ENCODE measurements at places on chromosomes 11 and 22.

DNA sequence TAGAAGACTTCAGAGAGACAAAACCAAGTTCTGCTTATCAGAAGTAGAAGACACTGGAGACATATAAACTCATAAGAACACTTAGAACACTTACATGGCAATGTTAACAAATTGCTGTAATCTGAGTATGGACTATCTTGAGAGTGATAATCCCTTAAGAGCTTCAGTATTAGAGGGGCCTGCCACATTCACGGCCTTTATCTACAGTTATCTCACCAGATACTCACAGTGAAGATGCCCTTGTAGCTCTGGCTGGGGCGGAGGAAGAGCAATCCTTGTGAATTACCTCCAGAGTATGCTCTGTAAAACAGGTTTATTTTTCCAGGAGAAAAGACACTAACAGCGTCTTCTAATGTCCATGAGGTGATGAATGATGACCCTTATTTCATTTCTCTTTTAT is 762.8 kb downstream of the FAM181B start:
- DNase-seq, result no peak

GRCh38 chr11:11579012-11579988 is 42.5 kb downstream of the GALNT18 start:
- DNase-seq, result no peak

DNA sequence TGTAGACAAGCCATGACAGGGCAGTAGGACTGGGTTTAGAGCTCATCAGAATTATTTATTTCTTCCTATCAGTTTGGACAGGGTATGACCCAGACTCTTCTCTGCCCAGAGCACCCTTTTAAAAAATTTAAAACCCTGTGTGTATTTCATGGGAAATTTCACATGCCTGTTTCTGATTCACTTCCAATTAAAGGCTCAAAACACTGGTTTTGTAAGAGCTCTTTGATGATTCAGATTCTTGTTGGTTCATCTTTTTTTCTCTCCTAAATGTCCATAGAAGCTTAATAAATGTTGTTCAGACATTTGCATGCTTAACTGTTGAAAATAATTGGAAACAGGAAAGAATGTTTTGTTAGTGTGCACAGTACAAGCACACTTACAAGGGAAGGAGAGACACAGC is 13.8 kb downstream of the FLI1 start:
- DNase-seq, result no peak

DNA sequence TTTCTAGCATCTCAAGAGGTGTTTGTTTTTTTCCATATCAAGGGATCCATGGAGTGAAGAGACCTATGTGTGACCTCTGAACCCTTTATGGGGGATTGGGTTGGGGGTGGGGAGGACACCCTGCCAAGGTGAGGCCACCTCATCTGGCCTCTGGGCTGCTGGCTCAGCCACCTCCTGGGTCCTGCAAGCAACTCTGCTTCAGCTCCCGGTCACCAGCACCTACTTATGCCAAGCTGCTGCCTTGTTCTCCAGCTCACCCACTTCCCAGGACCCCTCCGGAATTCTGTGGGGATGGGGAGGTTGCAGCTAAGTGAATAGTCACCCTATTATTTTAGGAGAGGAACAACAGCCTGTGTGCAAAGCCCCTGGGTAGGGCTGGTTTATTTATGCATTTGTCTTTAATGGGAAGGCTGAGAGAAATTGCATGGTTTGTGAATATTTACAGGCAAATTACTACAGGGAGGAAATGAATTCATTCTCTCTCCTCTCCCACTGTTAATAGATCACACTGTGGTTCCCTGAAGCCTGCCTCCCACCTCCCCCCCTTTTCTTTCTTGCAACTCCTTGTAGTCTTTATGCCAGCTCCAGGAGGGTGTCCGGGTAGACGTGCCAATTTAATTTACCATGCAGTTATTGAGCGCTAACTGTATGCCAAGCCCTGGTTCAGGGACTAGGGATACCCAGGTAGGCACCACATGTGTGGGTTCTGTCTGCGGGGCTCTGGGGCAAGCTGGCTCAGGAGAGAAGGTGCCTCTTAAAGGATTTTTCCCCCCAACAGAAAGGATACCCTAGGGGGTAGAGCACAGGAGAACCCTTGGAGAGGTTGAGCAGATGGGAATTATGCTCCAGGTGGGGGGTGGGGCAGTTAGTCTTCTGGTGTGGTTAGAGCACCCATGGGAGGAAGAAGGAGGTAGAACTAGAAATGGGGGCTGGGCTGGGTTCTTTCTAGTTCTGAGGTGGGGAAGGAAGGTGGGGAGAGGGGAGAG is 50.7 kb downstream of the TSPAN18 start:
- no peak for DNase-seq

DNA sequence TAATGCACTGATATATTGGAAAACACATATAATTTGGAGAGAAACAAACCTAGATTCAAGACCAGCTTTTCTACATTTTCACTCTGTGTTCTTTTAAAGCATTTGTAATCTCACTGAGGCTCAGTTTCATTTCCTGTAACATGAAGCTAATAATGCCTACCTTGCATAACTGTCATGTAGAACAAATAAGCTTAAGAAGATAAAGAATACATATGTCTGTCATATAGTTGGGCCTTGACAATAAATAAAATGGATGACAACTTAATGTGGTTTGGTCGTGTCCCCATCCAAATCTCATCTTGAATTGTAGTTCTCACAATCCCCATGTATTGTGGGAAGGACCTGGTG is 35.2 kb upstream of the FIBIN start:
- no peak for DNase-seq

- no peak for DNase-seq
Measured at GRCh38 chr22:26143806-26144325, 25.4 kb upstream of the SEZ6L start.

DNA sequence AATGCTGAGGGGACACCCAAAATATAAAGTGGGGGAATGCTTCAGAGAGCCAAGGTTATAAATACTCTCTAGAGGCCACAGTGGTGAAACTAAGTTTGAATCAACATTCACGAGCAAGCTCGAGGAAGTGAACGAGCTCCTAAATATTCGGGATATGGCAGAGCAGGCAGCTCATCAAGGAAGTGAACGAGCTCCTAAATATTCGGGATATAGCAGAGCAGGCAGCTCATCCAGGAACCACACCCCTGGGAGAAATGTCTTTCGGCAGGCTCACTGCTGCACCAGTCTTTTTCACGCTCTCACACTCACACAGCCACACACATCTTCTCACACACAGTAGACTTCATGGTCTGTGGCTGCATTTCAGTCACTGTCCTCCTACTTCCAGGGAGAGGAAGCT is 787.5 kb downstream of the OPCML start:
- no peak for DNase-seq

GRCh38 chr11:90849312-90849711 is 626.5 kb upstream of the CHORDC1 start:
- no peak for DNase-seq

DNA sequence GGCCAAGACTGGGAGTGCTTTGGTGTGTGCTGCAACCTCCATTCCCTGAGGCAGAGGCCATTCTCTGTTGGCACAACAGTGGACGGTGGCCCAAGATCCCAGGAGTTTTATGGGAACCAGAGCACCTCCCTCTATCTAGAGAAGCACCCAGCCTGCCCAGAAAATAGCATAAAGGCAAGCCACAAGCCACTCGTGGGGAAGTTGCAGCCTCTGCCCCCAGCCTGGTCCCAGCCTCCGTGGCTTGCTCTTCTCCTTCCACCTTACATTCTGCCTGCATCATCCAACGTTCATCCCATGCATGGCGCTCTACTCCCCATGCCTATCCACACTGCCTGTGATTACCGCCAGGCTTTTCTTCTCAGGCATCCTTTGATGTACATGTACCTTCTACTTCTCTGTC is 15.8 kb downstream of the IL17RA start:
- no peak for DNase-seq

DNA sequence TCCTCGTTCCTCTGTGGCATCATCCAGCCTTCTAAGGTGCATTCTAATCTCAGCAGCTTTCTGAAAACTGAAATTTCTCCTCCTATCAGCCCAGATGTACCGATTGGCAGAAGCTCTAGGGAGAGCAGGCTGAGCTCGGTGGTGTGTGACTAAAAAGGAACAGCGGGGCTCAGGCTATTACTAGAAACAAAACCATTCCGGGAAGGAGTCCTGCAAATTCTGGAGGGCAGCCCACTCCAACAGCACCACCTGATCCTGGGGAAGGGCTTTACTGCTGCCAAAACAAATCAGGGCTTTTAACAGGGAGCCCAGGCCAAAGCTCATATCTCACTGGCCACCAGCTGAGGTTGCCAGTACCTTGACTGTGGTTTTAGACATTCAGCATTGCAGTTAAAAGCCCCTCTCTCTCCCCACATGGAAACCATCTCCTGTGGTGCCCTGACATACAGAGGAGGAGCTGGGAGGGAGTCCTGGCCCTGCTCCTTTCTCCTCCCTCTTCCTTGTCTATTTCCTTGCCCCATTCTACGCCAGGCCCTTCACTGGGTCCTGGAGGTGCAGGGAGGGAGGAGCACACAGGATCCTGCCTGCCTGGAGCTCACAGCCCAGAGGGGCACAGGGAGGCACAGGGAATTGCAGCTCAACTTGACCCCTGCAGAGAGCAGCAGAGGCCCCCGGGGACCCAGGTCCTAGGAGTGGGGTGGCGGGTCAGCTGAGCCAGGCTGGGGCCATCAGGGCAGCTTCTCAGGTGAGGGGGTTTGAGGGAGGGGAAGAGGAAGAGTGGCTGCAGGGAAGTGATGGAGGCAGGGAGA is 889 bp downstream of the PLAAT4 start:
- no peak for DNase-seq

GRCh38 chr11:1930462-1930830 is 10.9 kb downstream of the TNNT3 start:
- DNase-seq, result no peak

GRCh38 chr11:44047298-44047697 is 483 bp upstream of the ACCSL start:
- DNase-seq, result no peak

DNA sequence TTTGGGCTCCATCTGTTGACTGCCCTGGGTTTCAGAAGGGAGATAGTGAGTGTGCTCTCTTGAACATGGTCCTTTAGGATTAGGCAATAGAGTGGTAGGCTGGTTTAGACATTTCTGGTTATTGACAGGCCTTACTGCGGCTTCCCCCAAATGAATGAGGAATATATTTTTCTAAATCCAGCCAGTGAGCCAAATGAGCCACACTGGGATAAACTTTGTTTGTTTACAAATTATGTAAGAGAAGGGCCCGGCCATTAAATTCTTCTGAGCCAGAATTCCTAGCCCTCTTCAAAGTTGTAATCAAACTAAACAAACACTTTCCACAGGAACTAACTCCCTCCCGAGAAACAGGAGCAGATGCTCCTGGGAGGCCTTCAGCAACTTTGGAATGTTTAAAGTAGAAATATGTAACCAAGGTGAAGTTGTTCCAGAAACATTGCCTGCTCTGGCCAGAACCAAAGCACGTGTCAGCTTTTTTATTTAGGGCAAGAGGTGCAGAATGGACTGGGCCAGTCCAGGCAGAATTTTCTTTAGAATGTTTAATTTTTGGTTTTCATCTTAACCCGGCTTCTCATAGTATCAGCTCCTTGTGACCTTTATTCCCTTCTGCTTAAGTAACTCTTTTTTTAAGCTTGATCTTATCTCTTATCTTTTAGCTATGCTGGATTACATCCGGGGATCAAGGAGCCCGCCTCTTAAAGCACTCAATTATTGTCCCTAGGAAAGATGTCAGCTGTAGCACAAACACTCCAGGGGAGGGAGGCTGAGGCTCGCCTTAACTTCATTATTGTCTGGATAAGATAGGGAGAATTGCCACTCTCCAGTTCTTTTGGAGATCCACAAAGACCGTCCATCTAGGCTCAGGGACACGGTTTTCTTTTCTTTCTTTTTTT is 28.7 kb downstream of the ZNRF3 start:
- no peak for DNase-seq

DNA sequence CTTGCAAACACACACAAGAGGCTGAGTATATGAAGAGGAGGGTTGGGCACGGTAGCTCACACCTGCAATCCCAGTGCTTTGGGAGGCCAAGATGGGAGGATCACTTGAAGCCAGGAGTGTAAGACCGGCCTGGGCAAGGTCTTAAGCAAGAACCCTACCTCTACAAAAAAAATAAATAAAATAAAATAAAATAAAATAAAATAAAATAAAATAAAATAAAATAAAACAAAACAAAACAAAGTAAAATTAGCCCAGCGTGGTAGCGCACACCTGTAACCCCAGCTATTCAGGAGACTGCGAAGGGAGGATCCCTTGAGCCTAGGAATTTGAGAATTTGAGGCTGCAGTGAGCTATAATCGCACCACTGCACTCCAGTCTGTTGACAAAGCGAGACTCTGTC is 337.9 kb downstream of the SHANK2 start:
- DNase-seq, result no peak

Data from stimulated activated CD8-positive, alpha-beta memory T cell treated with anti-CD3 and anti-CD28 coated beads, Interleukin-15, amount 100 ng/mL, for 24 hours (primary cell).